ENCODE measurements at places on chromosomes 3 and 15. TPM values are rescaled to one million over a fixed set of nuclear protein-coding genes. Genes with fewer than 3 reads are reported as not detected.
A peak's percentile ranks its signal among the peaks of the same experiment; 100 is the strongest.

SH3GL3 gene
- not detected for total RNA-seq

DUOXA2 gene
- not detected for total RNA-seq

GRCh38 chr3:67064105-67064504, 66.0 kb downstream of the KBTBD8 start:
- peak; percentile 34 for DNase-seq

DNA sequence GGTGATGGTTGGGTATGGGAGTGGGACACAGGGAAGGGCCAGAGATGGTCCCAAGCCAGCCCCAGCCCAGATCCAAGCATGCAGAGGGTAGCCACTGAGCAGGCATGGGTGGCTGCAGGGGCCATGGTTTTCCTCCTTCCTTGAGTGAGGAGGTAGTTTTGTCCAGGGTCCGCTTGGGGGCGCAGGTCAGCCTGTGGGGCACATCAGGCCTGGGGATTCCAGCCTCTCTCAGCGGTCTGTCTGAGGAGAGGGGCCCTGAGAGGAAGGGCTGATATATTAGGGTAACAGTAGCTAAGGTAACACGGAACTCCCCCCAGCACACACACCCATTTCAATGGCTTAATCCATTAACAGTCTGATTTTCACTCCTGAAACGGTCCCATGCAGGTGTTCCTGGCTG, 22.7 kb upstream of the LCTL start:
- DNase-seq: no peak

- DNase-seq: no peak
Measured at GRCh38 chr15:40940296-40940801, 11.2 kb downstream of the DLL4 start.

GRCh38 chr3:37387462-37387861, 213.1 kb upstream of the LRRFIP2 start:
- DNase-seq: no peak

DNA sequence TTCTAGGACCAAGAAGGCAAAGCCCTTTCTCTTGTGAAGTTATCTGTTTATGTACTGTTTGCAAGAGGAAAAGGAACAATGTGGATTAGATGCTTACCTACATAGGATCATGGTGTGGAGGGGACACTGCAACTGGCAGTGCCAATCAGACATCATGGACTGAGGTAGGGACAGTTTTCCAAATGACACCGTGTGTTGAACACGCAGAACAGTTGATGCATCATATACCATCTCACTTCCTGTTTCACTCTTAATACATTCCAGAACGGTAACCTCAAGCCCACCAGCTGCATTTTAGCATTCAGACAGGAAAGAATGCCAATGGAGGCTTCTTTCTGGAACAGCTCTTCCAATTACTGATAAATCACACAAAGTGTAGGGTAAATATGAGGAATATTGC, 397.7 kb upstream of the LMCD1 start:
- no peak for DNase-seq
